Mammary epithelial cell (primary cell): ENCODE measurements at places on chromosomes 6 and 20.
A peak's percentile ranks its signal among the peaks of the same experiment; 100 is the strongest.

- no peak for DNase-seq
These were observed 23.9 kb downstream of the NKX2-4 start for GRCh38 chr20:21373436-21373835.

GRCh38 chr6:160790028-160790792, 88.2 kb downstream of the PLG start:
- no peak for DNase-seq

DNA sequence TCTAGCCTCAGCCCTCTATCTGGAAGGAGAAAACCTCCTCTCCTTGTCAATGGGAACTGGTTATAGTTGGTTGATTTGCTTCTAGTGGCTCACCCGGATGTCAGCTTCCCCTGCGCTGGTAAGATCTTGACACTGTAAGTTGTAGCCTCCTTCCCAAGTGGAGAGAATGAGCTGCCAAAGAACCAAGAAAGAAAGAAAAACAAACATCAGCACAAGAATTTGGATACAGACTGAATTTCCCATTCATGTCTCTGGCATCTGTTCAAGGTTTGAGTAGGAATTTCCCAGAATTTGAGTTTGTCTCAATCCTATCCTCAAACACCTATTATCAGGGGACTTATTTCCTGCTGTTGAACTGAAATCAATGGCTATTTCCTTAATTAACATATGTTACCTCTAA, 44.1 kb downstream of the ELOVL2 start:
- no peak for DNase-seq

DNA sequence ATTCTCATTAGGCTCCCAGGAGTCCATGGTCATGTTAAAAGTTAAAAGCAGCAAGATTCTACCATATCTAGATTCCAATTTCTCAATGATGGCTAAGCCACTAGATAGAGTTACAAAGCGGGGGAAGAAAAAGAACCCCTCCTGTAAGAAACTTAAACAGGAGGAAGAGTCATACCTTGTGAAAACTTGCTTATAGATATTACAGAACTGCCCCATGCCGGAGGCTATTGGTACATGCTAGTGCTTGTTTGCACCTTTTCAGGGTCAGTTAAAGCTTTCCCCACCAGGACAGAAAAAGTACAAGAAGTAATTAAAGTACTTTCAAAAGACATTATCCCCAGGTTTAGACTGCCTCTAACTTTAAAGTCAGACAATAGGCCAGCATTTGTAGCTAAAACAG, 15.5 kb upstream of the GSTA3 start:
- peak; percentile 57 for DNase-seq

- no peak for DNase-seq
These were observed 38.6 kb upstream of the KCNG1 start for GRCh38 chr20:51061418-51062045.
